ENCODE measurements at places on chromosomes 3 and 15. TPM values are rescaled to one million over a fixed set of nuclear protein-coding genes. Genes with fewer than 3 reads are reported as not detected.

DNA sequence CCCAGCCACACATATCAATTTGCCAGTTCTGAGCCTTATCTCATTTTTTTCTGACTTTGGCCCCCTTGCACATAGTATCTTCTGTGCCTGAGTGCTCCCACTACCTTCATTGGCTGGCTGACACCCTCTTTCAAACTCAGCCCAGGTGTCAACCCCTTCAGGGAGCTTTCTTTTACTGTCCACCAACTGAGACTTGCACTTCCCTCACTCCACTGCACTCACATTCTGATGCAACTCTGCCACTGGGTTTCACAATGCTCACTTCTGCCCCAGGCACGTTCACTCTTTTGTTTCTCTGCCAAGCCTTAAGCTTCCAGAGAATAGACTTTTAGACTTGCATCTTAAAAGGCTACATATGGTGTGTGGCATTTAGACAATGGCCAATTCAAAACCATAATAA, 101.5 kb upstream of the CBLB start:
- DNase-seq, result no peak

- no peak for DNase-seq
Observed at GRCh38 chr3:48430708-48431101, 819 bp upstream of the PLXNB1 start.

- DNase-seq, result no peak
Observed at GRCh38 chr3:179726075-179726699, 73.3 kb downstream of the USP13 start.

DNA sequence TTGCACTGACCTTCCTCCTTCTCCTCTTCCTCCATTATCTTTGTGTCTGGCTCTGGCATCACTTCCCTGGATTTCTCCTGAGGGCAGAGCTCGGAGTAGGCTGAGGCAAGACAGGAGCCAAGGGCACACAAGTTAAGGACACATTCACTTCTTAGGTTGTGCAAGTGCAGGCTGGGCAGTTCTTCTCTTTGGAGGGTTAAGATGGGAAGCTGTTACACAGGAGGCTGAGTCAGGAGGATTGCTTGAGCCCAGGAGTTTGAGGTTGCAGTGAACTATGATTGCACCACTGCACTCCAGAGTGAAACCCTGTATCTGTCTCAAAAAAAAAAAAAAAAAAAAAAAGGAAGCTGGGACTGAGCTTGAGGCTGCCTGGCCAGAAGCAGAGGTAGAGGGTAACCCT, 176.2 kb upstream of the ANKRD28 start:
- DNase-seq, result no peak

- no peak for DNase-seq
Observed at GRCh38 chr15:39539466-39539865, 41.4 kb upstream of the THBS1 start.

DNA sequence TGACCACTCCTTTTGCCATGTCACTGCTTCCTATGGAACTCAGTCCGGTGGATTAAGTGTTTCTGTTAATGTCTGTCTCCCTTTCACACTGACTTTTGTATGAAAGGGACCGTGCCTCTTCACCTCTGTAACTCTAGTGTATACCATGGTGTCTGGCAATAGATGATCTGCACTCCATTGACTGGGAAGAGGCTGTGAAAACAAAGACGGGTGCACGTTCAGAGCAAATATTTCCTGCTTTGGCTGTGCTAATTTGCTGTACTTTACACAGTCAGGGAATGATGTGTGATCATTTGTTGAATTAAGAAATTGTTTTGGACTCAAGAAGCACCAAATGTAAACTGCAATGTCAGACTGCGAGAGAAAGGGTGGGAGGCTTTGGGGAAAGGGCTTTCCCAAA, 315.2 kb downstream of the RORA start:
- no peak for DNase-seq

DNA sequence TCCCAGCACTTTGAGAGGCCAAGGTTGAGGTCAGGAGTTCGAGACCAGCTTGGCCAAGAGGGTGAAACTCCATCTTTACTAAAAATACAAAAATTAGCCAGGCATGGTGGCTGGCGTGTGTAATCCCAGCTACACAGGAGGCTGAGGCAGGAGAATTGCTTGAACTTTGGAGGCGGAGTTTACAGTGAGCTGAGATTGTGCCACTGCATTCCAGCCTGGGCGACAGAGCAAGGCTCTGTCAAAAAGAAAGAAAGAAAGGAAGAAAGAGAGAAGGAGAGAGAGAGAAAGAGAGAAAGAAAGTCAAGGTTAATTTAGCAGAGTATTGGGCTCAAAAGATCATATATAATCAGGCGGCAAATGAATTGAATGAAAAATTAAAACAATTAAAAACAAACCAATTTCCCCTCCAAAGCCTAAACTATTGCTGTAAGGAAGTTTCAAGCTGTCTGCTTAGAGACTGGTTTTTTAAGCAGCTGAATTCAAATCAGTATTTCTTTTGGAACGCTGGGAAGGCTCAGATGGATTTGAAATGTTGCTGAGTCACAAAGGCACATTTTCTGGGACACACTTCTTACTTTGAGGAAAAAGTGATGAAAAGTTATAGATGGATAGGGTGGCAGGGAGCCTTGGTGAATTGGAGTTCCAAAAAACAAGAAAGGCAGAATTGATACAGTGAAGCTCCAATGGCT, 81.3 kb upstream of the BHLHE40 start:
- no peak for DNase-seq

The NXPE3 gene
- total RNA-seq, result 47.9 TPM

The NANOGP8 gene
- total RNA-seq, result not detected

The LMAN1L gene
- total RNA-seq, result 0.66 TPM

The PLCL2 gene
- 25.0 TPM for total RNA-seq

The PLSCR2 gene
- total RNA-seq, result not detected

The VIPR1 gene
- total RNA-seq, result 0.37 TPM
